Fibroblast of villous mesenchyme (primary cell): ENCODE measurements at places on chromosomes 2 and 18. TPM values are rescaled to one million over a fixed set of nuclear protein-coding genes. Genes with fewer than 3 reads are reported as not detected.

DNA sequence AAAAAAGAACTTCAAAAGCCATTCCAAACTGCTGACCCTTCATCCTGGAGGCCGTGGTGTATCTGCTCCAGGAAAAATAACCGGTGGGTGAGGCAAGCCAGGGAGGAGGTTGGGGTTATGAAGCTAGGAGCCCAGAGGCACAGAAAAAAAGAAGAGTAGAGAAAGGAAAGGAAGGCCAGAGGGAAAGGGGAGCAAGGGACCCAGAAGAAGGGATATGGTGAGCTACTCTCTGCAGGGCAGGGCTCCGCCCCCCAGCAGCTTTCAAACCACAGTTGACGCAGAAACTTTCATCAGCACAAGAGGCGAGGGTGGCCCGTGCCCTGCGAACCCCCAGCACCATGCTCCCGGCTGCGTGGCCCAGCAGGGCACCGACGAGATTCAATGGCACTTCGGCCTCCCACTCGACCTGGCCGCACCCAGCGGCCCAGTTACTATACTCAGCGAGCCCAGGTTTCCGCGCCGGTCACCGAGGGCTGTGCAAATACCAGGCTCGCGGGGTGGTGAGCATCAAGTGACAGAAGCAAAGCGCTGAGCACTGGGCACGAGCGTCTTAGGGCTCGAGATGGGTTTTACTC lies 665 bp downstream of the MCM6 start:
- DNase-seq: peak; percentile 55

DNA sequence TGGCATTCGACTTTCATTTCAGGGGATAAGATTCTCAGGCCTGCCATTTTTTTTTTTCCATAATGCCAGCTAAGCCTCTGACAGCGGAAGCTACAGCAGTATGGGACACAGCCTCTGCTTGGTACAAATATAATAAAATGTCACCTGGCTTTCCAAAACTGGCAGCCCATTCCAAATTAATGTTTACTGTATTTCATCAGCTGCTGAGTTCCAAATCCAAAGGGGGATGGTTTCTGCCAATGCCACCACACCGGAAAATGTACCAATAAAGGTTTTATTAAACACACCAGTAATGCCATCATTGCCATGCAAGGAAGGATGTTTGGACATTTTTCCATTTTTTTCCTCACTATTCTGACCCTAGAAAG lies 275.8 kb upstream of the CCDC68 start:
- no peak for DNase-seq

- DNase-seq: no peak
Observed at GRCh38 chr2:225293638-225294037, 105.9 kb upstream of the NYAP2 start.

DNA sequence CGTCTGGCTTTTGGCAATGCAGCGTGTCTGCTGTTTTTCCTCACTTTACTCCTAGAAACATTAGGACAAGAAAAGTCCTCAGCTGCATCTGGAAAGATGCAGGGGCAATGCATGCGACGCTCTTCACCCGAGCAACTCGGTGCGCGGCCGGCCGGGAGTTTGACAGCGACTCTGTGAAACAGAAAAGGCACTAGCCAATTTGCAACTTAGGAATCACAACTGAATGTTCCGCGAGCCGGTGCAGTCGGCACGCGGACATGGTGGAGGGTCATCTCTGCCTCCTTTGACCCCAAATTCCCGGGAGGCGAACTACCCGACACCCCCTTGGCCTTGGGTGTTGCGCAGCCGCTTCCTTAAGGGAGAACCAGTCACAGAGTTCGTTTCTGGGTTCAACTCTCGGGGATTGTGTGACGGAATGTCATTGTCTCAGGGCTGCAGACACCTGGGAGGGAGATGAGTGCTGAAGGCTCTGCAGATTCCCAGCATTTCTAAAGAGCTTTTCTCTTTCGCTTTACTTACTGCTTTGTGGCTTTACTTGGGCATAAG lies 9.8 kb downstream of the NR4A2 start:
- peak; percentile 39 for DNase-seq

GRCh38 chr18:55289775-55290174 lies 298.2 kb downstream of the TCF4 start:
- no peak for DNase-seq

MRPL30 gene
- total RNA-seq: 31.2 and 40.6 TPM in 2 replicates

GRCh38 chr2:183164650-183165015 lies 40.4 kb downstream of the NUP35 start:
- DNase-seq: peak; percentile 37

GRCh38 chr2:186907897-186908296 lies 58.9 kb upstream of the ZSWIM2 start:
- no peak for DNase-seq

DNA sequence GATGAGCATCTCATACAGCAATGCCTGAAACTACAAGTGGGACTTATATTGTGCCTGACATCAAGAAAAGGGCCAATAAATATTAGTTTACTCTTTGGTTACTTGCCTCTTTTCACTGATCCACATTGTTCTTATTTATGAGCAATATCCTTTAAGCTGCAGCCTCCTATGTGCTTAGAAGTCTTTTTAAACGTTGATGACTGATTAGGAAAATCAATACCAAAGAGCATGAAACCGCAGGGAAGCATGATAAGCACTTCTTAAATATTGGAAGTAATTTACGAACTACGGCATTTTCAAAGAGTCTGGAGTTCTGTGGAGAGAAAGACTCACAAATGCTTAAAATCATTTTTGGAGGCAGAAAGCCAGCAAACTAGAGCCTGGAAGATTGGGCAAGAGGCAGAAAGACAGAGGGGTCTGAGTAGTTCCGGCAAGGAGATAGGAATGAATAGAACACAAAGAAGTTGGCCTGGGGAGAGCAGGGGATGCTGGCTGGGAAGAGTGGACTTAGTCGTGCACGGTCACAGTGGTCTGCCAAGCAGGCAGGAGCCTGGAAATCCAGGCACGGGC lies 122.6 kb upstream of the NOSTRIN start:
- no peak for DNase-seq

DNA sequence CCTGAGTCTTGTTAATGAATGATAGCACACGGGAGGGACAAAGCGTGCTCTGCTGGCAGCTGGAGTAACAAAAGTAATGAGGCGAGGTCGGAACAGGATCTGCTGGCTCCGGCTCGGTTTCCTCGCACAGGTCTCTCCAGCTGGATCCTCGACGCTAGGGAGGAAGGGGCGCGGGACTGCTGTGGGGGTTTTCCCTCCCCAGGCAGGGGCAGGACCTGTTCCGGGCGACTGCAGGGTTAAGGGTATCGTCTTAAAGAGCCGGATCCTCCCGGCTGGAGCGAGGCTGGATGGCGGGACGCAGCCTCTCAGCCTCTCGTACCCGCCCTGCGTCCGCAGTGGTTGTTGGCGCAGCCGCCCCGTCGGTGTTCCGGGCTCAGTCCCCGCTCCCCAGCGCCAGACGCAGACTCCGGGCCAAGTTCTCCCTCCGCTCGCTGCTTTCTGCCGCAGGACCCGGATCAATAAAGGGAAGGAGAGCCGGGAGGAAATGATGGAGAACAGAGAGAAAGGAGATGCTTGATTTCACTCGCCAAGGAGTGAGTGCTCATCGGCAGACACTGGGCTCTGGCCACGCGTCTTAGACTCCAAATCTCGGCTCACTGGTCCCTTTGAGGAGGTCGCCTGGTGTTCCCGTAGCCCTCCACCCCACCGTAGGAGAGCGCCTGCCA lies 1.1 kb upstream of the LIPG start:
- no peak for DNase-seq

UGT1A6 gene
- not detected in 2 replicates for total RNA-seq

KCNE4 gene
- 13.4 and 18.4 TPM in 2 replicates for total RNA-seq

LRRC30 gene
- total RNA-seq: not detected in 2 replicates

DNA sequence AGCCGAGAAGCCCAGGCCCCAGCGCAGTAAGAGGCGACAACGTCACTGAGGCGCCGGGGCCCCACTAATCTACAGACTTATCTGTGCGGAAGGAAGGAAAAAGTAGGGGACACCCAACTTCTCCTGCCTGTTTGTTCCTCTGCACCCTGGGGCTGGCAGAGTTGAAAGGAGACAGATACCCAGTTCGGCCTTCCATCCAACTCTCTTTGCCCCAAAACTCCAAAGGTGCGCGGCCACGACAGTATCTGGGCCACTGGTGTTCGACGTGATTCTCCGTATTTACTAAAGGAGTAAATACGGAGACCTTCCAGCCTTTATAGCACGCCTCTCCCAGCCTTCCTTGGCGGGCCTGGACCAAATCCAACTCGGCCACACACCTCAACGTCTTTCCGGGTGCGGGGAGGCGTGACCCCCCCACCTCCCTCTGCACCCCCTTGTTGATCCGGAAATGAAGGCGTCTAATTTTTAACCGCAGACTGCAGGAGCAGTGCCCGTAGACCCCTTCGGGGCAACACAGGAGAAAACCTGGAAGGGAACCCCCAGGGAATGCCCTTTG lies 1.6 kb downstream of the SMAD7 start:
- DNase-seq: peak; percentile 34

DNA sequence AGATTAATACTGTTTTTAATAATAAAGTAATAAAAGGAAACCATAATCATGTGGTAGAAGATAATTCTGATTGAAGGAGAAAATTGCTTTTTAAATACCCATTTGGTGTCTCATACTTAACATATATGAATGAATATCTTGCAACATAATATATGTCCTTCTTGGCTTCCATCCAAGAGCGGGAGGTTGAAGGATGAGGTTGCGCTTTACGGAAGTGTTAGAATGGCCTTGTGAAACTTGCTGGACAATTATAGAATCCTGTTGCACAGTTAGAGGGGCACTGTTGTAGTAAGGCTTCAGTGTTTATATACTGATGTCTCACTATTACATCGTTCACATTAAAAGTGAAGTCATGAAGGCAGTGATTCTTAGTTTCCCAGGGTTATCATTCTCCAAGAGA lies 9.4 kb downstream of the INSIG2 start:
- peak; percentile 19 for DNase-seq

DNA sequence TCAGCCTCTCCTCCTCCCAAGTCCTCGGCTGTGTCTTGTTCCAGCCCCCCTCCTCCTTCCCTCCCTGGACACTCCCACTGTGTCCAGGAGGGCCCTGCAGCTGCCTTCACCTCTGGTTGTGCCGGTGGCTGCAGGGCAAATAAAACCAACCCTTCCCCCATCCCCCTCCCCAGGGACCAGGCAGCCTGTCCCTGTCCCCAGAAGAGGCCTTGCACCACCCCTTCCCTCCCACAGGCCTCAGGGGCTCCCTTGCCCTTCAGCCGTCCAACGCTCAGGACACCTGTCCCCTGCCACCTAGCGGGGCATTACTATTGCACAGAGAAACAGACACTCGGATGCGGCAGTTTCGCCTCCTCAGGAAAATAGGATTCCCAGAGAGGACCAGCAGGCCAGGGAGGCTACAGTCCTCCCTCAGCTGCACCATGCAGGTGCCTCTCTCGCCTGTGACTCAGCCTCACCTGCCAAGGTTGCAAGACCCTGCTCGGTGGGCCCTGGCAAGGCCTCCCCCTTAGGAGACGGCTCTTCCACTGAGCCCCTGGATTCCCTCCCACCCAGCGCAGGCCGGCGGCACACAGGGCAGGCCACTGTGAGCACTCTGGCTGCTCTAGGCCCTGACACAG lies 5.5 kb upstream of the GPC1 start:
- no peak for DNase-seq

DNA sequence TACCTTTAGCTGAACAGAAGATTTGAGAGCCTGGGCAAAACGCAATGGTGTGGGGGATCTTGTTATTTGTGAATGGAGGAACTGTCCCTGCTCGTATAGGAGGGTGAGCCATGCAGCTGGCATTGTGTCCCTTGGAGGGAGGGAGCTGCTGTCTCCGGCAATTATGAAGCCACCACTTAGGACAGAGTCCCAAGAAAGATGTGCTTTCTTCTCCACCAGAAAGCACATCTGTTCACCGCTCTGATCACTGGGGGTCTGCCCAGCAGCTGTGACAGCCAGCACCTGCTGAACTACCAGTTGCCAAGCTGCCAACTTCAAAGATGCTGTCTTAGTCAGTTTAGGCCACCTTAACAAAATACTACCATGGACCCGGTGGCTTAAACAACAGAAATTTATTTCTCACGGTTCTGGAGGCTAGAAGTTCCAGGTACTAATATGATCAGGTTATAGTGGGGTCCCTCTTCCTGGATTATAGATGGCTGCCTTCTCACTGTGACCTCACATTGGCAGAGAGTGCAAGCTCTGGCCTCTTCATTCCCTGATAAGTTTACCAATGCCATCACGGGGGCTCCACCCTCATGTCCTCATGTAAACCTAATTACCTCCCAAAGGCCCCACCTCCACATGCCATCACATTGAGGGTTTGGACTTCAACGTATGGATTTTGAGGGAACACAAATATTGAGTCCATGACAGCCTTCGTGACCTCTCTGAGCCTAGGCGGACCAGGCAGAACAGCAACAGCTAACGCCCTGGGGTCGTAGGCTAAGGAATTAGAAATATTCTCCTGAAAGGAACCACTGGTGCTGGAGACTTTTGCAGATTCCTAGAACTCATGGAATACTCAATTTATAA lies 148.3 kb downstream of the RHBDD1 start:
- DNase-seq: no peak

- DNase-seq: no peak
Observed at GRCh38 chr2:195536906-195537305, 120.1 kb upstream of the SLC39A10 start.

DNA sequence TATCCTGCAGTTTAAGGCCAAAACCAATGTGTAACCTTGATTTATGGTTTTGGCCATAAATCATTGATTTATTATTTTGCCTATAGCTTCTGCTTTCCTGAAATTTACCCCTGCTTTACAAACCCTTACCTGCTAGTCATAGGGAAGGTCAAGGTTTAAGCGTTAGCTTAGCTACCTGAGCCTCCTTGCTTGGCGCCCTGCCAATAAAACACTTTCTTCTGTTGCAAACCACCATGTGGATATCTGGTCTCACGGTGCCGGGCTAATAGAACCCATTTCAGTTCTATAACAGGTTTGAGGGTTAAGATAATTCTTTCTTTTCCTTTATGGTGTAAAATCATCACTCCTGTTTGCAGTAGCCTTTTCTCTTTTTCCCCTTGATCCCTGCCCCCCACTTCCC lies 72.2 kb downstream of the PDK1 start:
- DNase-seq: no peak

CCDC150 gene
- 8.7 and 13.0 TPM in 2 replicates for total RNA-seq

CHST10 gene
- 8.6 and 12.2 TPM in 2 replicates for total RNA-seq

DNA sequence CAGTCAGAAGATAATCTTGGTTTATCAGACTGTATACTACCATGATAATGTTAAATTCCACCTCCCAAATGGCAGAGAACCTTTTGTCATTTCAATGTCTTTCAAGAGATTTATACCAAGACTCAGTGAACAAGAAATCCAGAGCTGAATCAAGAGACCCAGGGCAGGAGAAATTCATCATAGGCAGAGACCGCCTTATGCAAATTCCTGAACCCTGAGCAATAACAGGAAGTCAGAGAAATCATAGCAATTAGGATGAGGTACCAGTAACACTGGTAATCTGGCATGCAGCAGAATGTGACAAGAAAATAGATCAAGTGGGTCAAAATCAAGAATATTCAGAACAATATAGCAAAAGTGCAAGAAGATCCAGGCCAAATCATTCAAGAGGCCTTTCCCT lies 412.4 kb upstream of the LRATD1 start:
- no peak for DNase-seq
